ENCODE measurements at places on chromosomes 2 and 18.

DNA sequence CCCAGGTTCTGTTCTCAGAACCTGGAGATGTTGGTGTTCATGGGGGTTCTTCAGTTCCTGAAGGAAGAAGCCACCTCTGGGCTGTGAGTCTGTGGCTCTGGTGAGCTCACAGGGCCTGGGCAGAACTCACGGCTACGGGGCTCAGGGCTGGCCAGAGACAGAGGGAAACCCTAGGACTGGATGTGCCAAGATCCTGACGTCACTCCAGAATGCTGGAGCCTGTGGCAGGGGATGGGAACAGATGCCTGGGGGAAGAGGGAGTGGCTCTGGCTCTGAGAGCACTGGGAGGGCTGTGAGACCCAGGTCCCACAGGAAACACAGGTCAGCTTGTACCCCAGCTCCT, at the start of gene OTOF:
TSS of gene OTOF (minus strand) at position 214 of the 343 bp plus-strand sequence.
- no peak within 1 kb of the TSS for H3K4me3 ChIP-seq
- H3K27ac ChIP-seq: no peak within 1 kb of the TSS

GRCh38 chr2:18777250-18777812, 188.0 kb upstream of the NT5C1B start:
- no peaks in the 10 kb centered on the region for H3K4me1 ChIP-seq
- H3K36me3 ChIP-seq: no peaks in the 10 kb centered on the region
- no peak overlapping the region for H3K27ac ChIP-seq
- H3K4me3 ChIP-seq: no peak overlapping the region

GRCh38 chr2:149954981-149955600, 367.5 kb upstream of the MMADHC start:
- no peaks in the 10 kb centered on the region for H3K27me3 ChIP-seq
- DNase-seq: no peak
- no peak overlapping the region for H3K4me3 ChIP-seq
- 0 out of 2 replicates have a peak, but pooled peaks cover 7% of the 10 kb centered on the region for H3K4me1 ChIP-seq
- no peaks in the 10 kb centered on the region for H3K36me3 ChIP-seq

DNA sequence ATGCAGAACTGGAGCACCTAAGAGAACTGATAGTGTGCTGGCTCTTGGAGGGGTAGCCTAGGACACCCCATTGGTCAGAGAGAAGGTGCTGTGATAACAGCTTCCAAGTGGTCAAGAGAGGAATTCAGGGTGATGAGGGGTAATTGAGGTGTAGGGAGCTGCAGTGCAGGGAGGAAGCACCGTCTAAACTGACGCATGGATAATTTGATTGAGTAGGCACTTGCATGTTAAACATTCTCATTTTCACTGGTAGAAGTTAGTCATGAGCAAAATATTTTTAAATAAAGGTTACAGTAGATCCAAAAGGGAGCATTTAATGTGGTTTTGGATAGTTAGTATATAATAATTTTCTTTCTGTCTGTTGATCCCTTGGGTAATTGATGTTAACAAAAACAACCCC, 155.1 kb upstream of the TCF4 start:
- H3K27ac ChIP-seq: no peak overlapping the region
- no peaks in the 10 kb centered on the region for H3K4me1 ChIP-seq
- no peak overlapping the region for H3K4me3 ChIP-seq
- DNase-seq: no peak
- H3K27me3 ChIP-seq: no peaks in the 10 kb centered on the region

- peak overlapping the region; percentile 93 for H3K4me3 ChIP-seq
- peaks cover 23% of the 10 kb centered on the region for H3K36me3 ChIP-seq
- H3K27ac ChIP-seq: peak overlapping the region; percentile 99
- DNase-seq: peak; percentile 14
Observed at GRCh38 chr18:3248658-3249359, 1.2 kb downstream of the MYL12A start.

DNA sequence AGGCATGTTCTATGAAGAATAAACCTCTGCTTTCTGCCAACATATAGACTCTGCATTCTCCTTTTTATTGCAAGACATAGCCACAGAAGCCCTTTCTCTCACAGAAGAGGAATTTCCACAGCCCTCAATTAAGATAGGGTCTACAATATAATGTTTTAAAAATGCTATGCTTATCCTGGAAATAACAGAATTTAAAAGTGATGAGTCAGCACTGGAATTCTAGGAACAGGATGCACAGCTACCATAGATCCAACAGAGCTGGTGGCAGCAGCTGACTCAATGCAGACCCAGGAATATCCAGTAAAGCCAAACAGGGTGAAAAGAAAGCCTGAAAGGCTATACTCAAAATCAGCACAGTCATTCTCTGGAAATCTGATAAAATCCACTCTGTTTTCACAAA, 866.9 kb downstream of the TRIB2 start:
- no peaks in the 10 kb centered on the region for H3K27me3 ChIP-seq
- no peaks in the 10 kb centered on the region for H3K36me3 ChIP-seq
- H3K27ac ChIP-seq: no peak overlapping the region
- DNase-seq: no peak
- no peaks in the 10 kb centered on the region for H3K4me1 ChIP-seq

DNA sequence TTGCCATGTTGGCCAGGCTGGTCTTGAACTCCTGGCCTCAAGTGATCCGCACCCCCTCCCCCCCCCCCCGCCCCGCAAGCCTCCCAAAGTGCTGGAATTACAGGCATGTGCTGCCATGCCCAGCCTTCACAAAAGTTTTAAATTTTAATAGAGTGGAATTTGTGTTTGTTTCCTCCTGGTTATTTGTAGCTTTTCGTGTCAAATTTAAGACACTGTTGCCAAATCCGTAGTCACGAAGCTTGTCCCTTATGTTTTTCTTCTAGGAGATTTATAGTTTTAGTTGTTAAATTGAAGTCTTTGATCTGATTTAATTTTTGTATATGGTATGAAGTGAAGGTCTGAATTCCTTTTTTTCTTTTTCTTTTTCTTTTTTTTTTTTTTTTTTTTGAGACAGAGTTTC, 14.7 kb downstream of the ZNF236 start:
- no peaks in the 10 kb centered on the region for H3K36me3 ChIP-seq
- H3K27ac ChIP-seq: no peak overlapping the region
- H3K27me3 ChIP-seq: no peaks in the 10 kb centered on the region
- DNase-seq: no peak
- H3K4me3 ChIP-seq: no peak overlapping the region

DNA sequence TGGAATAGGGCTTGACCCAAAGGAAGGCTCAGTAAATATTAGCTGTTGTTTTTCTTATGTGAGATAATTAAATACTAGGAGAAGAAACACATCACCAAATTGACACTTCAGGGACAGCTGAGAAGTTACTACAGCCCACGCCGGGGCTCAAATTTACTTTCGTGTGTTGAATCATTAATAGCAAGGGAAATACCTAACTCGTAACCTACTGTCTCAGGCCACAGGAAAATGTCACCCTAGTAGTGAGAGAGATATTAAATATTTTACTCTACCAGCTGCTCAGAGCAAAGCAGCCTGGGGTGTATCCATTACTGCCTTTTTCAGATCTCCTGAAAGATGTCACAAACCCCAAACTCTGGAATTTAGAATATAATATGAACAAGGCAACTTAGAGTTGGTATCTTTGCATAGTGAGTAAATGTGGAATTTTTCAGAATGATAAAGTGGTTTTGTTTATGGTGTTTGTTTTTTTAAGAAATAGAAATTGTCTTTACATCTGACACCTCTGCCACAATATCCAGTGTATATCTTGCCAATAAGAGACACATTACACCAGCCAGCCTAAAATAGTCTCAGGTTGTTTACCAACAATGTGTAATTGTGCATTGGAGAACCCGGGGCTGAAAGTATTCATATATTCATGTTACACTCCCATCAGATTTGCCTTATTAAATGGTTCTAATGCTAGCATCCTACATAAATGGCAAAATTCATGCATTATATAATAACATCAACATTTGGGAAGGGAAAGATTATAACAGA, 48.4 kb downstream of the ATP8B1 start:
- no peak for DNase-seq
- H3K4me1 ChIP-seq: no peaks in the 10 kb centered on the region
- no peak overlapping the region for H3K27ac ChIP-seq
- H3K4me3 ChIP-seq: no peak overlapping the region

GRCh38 chr2:70851704-70852103, 16.1 kb upstream of the CD207 start:
- H3K36me3 ChIP-seq: no peaks in the 10 kb centered on the region
- H3K4me1 ChIP-seq: no peaks in the 10 kb centered on the region
- no peak for DNase-seq
- H3K27me3 ChIP-seq: no peaks in the 10 kb centered on the region
- no peak overlapping the region for H3K27ac ChIP-seq

DNA sequence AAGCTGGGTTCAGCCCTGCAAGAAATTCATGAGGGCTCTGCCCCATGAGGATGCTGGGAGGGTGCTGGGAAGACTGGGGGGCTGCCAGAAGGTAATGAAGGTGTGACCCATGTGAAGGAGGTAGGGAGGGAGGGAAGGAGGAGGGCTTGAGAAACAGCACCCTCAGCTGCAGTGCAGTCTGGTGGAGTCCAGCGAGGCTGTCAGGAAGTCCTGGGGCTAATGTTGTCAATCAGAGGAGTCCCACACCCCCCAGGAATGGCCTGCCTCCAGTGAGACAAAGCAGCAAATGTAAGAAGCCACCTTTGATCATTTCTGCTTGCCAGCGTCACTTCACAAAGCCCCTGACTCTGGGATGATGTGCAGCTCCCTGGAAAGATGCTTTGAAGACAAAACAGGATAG, 248.4 kb downstream of the SH3BP4 start:
- no peaks in the 10 kb centered on the region for H3K27me3 ChIP-seq
- no peak for DNase-seq

- H3K4me1 ChIP-seq: no peaks in the 10 kb centered on the region
- no peak for DNase-seq
- no peak overlapping the region for H3K27ac ChIP-seq
- no peak overlapping the region for H3K4me3 ChIP-seq
Observed at GRCh38 chr2:152577579-152577978, 139.7 kb downstream of the PRPF40A start.

DNA sequence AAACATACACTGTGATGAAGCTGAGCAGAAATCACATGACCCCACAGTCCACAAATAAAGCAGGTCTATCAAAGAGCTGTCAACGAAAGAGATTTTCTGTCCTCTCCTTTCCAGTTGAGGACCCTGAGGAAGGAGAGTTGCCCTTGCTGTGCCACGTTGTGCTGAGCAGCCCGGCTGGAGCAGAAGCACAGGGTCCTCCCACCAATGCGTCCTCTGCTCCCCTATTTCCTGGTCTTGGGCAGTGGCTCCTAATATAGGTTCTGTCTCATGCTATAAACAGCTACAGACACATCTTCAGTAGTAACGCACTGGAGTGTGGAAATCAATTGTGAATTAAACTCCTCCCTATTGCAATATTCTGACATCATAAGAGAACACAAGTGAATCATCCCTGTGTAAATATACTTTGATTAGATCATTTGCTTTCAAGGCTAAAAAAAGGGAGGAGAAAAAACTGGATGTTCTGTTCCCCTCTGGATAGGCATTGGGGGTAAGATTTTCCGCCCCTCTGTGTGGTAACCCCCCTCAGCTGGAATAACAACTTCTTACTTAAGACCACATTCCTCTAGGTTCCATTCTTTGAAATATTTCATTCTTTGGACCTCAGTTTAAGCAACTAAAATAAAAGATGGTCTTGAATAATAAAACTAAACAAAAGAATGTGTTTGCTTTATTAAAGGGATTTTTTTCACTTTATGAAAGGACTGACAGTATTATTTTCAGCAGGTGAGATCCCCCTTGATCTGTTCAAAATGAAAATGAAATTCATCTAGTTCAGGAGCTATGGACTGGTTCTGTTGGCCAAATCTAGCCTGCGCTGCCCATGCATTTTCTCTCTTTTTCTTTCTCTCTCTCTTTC, 8.3 kb upstream of the RHOB start:
- H3K27ac ChIP-seq: no peak overlapping the region
- DNase-seq: no peak
- H3K36me3 ChIP-seq: no peaks in the 10 kb centered on the region
- H3K4me1 ChIP-seq: peaks cover 23% of the 10 kb centered on the region

GRCh38 chr2:66539452-66539851, 104.5 kb downstream of the MEIS1 start:
- H3K27me3 ChIP-seq: no peaks in the 10 kb centered on the region
- no peak overlapping the region for H3K27ac ChIP-seq
- no peaks in the 10 kb centered on the region for H3K36me3 ChIP-seq
- DNase-seq: peak; percentile 7
- no peak overlapping the region for H3K4me3 ChIP-seq
- no peaks in the 10 kb centered on the region for H3K4me1 ChIP-seq

DNA sequence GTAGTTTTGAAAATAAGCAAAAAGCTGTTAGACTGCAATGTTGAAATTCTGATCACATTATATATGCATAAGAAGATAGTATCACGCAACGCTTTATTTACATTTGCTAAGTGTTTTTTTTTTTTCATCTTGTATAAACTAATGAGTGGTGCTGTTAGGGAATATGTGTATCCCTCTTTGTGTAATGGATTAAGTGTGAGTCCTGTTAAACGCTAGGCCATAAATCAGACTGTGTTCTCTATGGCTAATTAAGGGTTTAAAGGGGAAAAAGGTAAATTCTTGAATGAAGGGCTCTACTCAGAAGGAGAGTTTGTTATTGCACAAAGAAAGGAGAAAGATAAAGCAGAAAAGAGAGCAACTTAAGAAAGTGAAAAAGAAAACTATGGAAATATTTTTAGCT, 4.8 kb upstream of the ASXL3 start:
- H3K27me3 ChIP-seq: peaks cover 8% of the 10 kb centered on the region
- no peaks in the 10 kb centered on the region for H3K36me3 ChIP-seq
- no peaks in the 10 kb centered on the region for H3K4me1 ChIP-seq
- DNase-seq: no peak
- H3K27ac ChIP-seq: no peak overlapping the region
- H3K4me3 ChIP-seq: no peak overlapping the region

DNA sequence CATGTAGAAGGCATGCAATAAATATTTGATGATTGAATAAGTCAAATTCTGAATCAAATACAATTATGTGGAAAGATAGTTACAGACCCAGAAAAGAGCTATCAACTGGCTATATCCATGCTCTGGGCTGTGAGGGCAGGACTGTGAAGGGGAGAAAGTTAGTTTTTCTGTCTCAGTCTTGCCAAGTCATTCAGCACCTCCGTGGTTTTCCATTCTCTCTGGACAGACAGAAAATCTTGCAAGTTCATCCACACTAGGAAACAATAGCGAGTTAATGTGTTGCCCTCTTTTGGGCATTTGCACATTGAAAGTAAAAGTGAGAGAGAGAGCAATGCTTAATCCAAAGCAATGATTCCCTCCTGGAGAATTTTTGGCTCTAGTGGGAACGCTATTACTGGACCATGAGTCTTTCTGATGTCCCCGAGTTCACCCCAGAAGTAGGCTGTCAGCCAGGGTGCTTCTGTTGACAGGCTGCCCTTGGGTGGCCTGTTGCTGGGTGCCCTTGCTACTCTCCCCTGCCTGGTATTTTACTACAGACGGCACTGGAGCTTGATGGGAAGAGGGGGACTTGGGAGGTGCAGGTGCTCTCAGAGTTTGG, 238.3 kb downstream of the LOXHD1 start:
- H3K4me1 ChIP-seq: peaks cover 3% of the 10 kb centered on the region
- no peaks in the 10 kb centered on the region for H3K27me3 ChIP-seq
- DNase-seq: no peak
- no peak overlapping the region for H3K4me3 ChIP-seq

DNA sequence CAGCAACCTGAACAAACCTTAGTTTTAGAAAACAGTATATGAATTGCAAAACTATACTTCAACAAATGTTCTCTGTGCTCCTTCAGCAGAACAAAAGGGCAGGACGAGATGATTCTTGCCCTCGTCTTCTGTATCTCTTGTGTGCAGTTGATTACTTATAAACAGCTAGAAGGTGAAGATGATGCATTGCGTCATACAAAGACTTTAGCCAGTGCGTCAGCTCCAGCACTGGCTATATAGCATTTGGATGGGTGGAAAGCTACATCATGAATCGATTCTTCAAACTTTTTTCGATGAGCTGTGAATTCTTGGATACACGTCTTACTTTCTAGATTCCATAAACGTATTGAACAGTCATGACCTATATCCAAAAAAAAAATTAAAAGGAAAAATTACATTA, 117.1 kb downstream of the STRN start:
- H3K4me3 ChIP-seq: no peak overlapping the region
- peaks cover 13% of the 10 kb centered on the region for H3K36me3 ChIP-seq
- no peak for DNase-seq
- no peak overlapping the region for H3K27ac ChIP-seq
